ENCODE measurements at places on chromosomes 4 and X.

DNA sequence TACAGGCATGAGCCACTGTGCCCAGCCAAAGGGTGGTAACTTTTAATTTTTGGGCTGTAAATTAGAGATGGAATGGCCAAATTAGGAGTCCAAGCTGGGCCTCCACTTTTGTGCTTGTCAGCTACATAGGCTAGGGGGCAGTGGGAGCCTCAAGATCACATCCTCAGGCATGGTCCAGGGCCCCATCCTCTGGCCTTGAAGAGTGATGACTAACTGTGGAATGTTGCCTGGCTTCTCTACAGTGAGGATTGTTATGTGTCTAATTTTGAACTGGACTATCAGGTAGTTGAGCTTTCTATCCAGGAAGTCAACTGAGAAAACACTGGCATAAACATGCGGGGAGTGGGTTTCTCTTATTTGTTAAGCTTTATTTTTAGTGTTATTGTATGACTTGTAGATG lies 33.0 kb downstream of the CCNG2 start:
- DNase-seq, result no peak

GRCh38 chrX:129934952-129935351 lies 29.0 kb downstream of the UTP14A start:
- DNase-seq, result no peak

GRCh38 chrX:97334850-97335249 lies 451.1 kb downstream of the RPA4 start:
- DNase-seq, result no peak

DNA sequence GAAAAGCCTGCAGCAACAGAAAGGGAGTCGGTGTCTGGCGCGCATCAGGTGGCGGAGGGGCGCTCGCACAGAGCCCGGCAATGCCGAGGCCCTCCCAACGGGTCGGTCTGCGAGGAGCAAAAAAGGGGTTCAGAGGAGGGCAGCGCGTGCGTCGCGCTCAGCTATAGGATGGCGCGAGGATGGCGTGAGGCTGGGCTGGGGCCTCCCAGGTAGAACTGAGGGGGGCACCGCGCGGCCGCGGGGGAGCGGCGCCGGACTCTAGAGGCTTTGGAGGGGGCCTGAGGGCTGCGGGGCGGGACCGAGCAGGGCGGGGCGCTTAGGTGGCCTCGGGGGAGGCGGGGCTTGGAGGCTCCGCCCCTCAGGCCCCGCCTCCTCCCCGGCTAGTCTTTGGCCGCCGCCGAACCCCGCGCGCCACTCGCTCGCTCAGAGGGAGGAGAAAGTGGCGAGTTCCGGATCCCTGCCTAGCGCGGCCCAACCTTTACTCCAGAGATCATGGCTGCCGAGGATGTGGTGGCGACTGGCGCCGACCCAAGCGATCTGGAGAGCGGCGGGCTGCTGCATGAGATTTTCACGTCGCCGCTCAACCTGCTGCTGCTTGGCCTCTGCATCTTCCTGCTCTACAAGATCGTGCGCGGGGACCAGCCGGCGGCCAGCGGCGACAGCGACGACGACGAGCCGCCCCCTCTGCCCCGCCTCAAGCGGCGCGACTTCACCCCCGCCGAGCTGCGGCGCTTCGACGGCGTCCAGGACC lies at the start of gene PGRMC1:
Gene PGRMC1 (plus strand): TSS at position 414 of the 751 bp plus-strand sequence. CDS start 79 bp downstream, at position 493.
- DNase-seq, result peak; percentile 73

DNA sequence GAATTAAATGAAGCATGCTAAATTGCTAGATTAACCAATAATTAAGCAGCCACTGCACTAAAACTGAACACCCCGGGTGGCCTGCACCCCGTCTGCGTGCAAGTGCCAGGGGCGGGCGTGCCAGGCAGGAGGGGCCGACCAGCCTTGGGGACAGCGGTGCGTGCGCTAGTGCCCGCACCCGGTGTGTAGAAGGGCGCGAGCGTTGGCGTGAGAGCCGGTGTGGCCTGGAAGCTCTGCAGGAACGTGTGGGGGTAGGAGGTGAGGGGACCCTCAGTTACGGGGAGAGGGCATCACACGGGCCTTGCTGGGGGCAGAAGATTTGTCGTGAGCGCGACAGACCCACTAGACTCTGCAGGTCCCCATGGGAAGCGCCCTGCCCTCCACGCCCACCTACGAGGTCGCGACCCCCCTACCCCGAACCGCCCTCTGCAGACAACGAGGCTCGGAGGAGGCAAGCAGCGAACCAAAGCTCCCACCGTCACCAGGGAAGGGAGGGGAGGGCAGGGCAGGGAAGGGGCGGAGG lies 105.8 kb downstream of the FAM53A start:
- DNase-seq, result no peak

DNA sequence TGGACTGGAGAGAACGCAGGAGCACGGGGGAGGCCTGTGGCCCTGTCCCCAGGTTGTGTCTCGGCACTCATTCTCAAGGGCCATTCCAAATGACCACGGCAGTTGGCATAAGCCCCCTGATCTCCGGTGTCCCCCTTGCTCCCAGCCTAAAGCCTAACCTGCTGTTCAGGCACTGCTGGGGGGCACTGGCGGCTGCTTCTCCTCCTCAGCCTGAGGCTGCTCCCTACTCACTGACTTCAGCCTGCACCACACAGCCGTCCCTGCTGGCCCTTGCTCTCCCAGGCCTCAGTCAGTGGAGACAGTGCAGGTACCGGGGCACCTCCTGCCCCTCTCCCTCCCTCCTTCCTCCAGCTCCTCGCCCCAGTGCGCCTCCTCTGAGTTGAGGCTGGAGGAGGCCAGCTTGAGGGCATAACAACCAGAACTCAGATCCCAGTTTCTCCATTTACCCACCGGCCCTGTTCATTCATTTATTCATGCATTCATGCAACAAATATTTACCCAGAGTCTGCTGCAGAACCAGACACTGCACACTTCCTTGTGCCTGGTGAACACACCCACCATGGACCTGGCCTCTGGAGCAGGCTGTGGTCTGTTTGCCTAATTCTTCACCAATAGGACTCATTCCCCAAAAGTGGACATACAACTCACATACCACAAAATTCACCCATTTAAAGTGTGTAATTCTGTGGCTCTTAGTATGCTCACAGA lies 65.0 kb downstream of the CPZ start:
- DNase-seq, result no peak

DNA sequence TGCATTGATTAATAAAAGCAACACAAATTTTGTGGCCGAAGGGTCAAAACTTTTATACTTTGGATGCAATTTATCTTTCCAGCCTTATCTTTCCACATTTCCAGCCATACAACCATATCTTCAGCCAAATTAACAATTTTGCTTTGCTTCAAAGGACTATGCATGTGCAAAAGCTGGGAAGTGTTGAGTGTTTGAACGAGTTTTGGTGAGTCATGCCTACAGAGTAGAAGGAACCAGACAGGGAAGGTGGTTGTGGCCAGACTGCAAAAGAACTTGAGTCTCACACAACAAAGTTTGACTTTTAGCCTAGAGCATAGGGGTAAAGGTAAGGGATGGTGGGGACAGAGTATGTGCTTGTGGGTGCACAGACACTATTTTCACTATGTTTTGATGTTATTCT lies 53.0 kb upstream of the GABRA2 start:
- no peak for DNase-seq

DNA sequence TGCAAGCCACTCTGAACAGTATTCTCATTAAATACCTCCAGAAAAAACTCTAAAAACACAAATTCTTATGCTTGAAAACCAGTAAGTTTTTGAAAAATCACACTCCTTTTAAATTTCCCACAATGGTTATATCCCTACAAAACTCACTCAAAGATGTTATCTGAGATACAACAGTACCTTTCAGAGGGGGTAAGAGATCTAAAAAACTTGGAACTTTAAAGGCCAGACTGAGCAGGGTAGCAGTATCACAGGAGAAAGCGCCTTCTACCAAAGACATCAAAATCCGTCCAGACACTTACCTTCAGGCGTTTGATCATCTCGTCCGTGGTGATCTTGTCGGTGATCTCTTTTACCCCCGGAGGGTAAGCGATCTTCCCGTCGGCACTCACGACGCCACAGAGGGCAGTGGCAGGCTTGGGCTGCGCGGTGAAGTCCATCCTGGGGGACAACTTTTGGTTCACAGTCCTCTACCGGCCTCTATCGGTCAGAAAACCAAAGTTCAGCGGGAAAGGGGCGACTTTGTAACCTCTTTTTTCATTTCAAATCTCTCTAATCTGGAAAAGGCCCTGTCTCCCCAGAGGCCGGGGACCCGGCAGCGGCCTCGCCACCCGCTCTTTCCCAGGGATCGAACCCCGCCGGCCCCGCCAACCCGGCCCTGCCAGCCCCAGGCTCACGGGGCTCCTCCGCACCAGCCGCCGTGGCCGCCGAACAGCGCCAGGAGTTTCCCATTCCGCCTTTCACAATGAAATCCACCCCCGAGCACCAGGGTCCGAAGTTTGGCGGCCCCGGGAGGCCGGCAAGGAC lies 1.4 kb downstream of the PDS5A start:
- DNase-seq, result peak; percentile 82

DNA sequence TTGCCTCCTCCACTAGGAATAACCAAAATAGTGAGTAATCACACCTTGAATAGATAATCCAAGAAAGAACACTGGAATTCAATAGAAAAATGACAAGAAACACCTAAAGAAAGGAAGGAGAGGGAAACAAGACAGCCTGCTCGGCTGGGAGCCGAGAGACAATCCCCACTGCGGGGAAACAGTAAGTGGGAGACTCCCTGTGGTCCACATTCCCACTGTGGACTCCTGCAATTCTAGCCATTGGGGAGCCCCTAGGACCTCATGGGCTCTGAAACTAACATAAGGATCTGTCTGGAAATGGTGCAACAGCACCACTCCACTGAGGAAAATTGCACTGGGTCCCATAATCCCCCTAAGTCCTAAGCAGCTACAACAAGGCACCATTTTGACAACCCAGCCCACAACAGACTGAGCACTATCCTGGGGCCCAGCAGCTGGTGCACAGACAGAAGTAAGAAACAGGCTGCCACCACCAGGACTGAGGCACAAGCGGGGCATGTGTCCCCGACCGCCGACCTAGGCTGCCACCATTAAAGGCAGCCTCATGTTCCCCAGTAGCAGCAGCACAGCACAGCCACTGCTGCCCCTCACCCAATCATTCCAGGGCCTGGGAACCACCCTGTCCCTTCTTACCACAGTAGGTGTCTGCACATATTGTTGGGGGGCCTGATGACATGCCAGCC lies 14.2 kb downstream of the LRBA start:
- no peak for DNase-seq

DNA sequence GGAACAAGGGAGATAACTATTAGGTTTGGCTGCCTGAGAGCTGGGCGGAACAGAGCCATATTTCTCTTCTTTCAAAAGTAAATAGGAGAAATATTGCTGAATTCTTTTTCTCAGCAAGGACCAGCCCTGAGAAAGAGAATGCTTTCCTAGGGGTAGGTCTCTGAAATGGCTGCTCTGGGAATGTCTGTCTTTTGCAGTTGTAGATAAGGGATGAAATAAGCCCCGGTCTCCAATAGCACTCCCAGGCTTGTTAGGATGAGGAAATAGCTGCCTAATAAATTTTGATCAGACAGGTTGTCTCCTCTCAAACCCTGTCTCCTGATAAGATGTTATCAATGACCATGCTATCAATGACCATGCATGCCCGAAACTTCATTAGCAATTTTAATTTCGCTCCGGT lies 207.8 kb upstream of the KIT start:
- no peak for DNase-seq

- no peak for DNase-seq
Measured at GRCh38 chr4:57182132-57182874, 72.1 kb upstream of the IGFBP7 start.

DNA sequence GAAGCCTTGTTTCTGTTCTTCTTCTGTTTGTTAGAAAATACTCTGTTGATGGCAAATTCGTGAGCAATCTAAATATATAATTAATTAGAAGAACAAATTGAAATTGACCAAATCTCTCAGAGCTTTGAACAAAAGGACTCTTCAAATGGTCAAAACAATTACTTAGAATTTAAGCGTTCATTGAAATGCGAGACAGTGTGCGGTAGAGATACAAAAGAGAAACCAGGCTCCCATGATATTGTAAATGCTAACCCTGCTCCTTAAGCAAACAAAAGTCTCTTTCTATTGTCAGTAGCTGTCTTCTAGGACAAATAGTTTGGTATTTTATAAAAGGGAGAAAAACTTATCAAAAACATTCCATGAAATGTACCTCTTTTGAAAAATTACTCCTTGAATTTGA lies 453.4 kb upstream of the MAGEB2 start:
- no peak for DNase-seq

GRCh38 chrX:22095286-22095685 lies 63.2 kb downstream of the PHEX start:
- DNase-seq, result no peak

DNA sequence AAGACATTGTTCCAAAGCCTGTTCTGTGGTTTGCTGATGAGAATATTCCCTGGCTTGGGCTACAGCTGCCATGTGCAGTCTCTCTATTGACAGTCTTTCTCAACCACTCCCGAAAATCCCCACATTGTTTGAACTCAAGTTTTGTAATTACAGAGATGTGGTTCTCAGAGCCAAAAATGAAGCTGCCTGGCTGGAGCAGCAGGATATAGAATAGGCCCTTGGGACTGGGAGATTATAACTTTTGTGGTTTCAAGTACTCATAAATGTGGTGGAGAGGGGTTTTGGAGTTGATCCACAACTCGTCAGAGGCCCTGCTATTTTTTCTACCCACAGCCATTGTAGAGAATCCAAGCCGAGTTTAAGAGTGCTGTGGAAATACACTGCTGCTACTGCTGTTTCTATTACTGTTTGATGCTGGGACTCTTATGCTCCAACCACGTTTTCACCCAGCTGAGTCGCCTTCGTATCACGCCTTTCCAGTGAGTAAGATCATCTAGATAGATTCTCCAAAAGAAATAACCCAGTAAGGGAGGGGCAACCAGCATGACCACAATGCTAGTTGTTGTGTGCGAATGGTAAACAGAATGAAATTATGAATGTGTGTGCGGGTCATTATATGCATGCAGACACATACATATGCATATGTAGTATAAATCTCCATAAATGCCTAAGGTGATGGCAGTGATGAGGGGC lies 57.1 kb upstream of the ATXN3L start:
- no peak for DNase-seq

- DNase-seq, result no peak
Measured at GRCh38 chrX:86148594-86148993, 343 bp downstream of the DACH2 start.

- no peak for DNase-seq
Measured at GRCh38 chr4:129232589-129233337, 136.8 kb downstream of the C4orf33 start.

DNA sequence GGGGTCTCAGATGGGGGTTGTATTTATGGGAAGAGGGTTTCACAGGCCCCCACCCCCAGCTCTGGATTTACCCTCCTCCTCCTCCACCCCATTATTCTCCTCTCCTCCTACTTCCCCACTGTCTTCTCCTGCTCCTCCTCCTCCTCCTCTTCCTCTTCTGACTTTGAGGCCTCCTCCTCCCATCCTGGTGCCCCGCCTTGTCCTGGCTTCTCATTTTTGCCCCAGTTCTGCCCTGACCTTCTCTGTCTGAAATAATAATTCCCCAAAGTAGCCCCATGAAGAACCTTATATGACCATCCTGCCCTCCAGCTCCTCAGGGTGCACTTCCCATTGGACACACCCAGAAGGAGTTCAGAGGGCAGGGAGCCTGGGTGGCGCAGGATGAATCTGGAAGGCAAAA lies 351.4 kb upstream of the GATB start:
- DNase-seq, result no peak

GRCh38 chrX:14095702-14096101 lies 66.0 kb upstream of the GEMIN8 start:
- peak; percentile 7 for DNase-seq

Data from ACHN (cell line).